ENCODE measurements at places on chromosomes 6 and 20.

DNA sequence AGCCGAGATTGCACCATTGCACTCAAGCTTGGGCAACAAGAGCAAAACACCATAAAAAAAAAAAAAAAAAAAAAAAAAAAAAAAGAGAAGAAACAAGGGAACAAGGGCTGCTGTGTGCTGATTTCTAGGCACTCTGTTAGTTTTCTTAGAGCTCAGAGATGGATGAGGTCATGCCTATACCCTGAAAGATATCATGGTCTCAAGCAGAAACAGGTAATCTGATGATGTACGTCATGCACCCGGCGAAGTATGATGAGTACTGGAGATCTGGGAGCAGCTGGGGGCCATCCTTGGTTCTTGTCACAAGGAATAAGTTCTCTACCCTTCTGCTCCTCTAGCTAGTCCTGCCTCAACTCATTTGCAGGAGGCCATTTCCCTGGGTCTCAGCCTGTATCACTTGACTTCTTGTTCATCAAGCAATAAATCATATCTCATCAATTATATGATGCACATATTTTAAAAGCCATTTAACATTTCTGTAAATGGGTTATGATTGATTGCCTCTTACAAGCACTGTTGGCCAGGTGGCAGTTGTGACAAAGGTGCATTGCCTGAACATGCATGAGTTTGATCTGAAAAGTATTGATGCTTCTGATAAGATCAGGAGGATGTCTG lies 517.2 kb downstream of the DHX35 start:
- no peak for DNase-seq

GRCh38 chr20:2163312-2163711 lies 61.7 kb downstream of the STK35 start:
- no peak for DNase-seq

- DNase-seq = no peak
Observed at GRCh38 chr20:62873280-62873679, 11.7 kb upstream of the TCFL5 start.

DNA sequence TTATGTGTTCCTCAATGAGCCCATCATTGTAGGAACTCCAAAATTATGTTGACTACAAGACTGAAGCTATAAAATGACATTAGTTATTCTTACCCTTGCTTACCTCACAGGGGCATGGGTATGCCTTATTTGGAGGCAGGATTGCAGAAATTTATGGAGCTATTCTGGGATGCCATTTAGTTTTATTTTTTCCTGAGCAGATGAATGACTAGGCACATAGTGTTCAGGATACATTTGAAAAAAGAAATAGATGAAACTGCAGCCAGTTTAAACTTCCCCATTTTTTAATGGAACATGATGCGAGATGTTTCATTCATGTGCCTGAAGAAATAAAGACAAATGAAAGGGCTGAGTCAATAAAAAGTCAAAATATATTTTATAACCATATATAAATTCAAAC lies 399.2 kb upstream of the JAG1 start:
- no peak for DNase-seq

- no peak for DNase-seq
Observed at GRCh38 chr6:121794630-121795029, 359.2 kb downstream of the GJA1 start.

- DNase-seq = no peak
Observed at GRCh38 chr6:19153270-19153980, 683.7 kb upstream of the ID4 start.

GRCh38 chr20:34302312-34302722 lies 838 bp downstream of the AHCY start:
- DNase-seq = no peak

GRCh38 chr6:167140589-167141474 lies 16.9 kb downstream of the GPR31 start:
- DNase-seq = no peak

DNA sequence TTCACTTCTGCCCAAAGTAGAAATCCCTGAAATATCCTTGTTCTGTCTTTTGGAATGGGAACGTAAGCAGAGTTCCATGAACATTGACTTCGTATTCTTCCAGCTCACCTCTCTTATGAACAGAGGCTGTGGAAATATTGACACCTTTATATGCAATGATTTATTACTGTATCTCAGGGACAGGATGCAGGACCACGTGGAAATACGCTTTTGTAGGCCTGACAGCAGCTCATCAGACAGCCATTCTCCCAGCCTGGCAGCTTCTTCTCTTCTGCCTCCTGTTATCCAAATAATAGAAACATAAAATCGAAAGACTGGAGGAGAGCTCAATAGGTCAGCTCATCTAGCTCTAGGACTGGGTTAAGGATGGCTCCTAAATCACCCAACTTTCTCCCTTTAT lies 106.2 kb upstream of the DTNBP1 start:
- no peak for DNase-seq

Data from T-helper 2 cell treated with Interferon-gamma antibody and Interleukin-4, amounts not matched to agents 5 μg/mL and 100 μg/mL, for 36 hours (primary cell).